Cardiac muscle cell (in vitro differentiated cells and primary cell): ENCODE measurements at places on chromosomes 3 and 15. TPM values are rescaled to one million over a fixed set of nuclear protein-coding genes. Genes with fewer than 3 reads are reported as not detected.

The CAMP gene
- not detected in 2 replicates for total RNA-seq

The TAGLN3 gene
- 1.6 and 4.2 TPM in 2 replicates for total RNA-seq

The NEIL1 gene
- 35.7 and 71.2 TPM in 2 replicates for total RNA-seq

The CFAP100 gene
- total RNA-seq = not detected in 2 replicates

The GABRG3 gene
- not detected in 2 replicates for total RNA-seq

The ATG3 gene
- 38.3 and 43.6 TPM in 2 replicates for total RNA-seq

The GOLGA8O gene
- 1.4 and 6.5 TPM in 2 replicates for total RNA-seq

The ACKR2 gene
- total RNA-seq = 0.15 and 0.35 TPM in 2 replicates

The LRRIQ4 gene
- 0.15 TPM in 1 of 2 replicates, not detected in the other for total RNA-seq

The CCNB2 gene
- total RNA-seq = 11.2 and 86.1 TPM in 2 replicates

The FSIP1 gene
- 0.33 and 0.42 TPM in 2 replicates for total RNA-seq

The CMTM8 gene
- total RNA-seq = 7.7 and 12.5 TPM in 2 replicates

The CCR3 gene
- not detected in 2 replicates for total RNA-seq

The CKMT1A gene
- 1.4 and 5.9 TPM in 2 replicates for total RNA-seq

The KIF7 gene
- 24.4 and 33.8 TPM in 2 replicates for total RNA-seq

The GPR87 gene
- not detected in 2 replicates for total RNA-seq

The RAF1 gene
- 104 and 153 TPM in 2 replicates for total RNA-seq

The PPP1R14D gene
- not detected in 2 replicates for total RNA-seq

The WDR93 gene
- total RNA-seq = 0.06 and 0.70 TPM in 2 replicates

The RASGRF1 gene
- 0.06 TPM in 1 of 2 replicates, not detected in the other for total RNA-seq

The LXN gene
- total RNA-seq = 9.8 and 12.8 TPM in 2 replicates

The SHC4 gene
- total RNA-seq = 1.5 and 3.1 TPM in 2 replicates

The PXK gene
- total RNA-seq = 19.3 and 26.8 TPM in 2 replicates

The UBE2E1 gene
- total RNA-seq = 198 and 202 TPM in 2 replicates

The C3orf20 gene
- 0.21 and 0.92 TPM in 2 replicates for total RNA-seq

The TM4SF4 gene
- total RNA-seq = not detected in 2 replicates

The LMAN1L gene
- not detected in 2 replicates for total RNA-seq

The ESYT3 gene
- total RNA-seq = 0.95 and 6.3 TPM in 2 replicates

The VWA5B2 gene
- total RNA-seq = 0.11 TPM in 1 of 2 replicates, not detected in the other

The APBA2 gene
- total RNA-seq = 25.9 and 33.2 TPM in 2 replicates

The LRTM1 gene
- not detected in 2 replicates for total RNA-seq

The QTRT2 gene
- total RNA-seq = 6.7 and 12.3 TPM in 2 replicates

The TRNT1 gene
- total RNA-seq = 9.8 and 12.2 TPM in 2 replicates

The GUCA1C gene
- total RNA-seq = not detected in 2 replicates

The ST8SIA2 gene
- 4.8 and 5.9 TPM in 2 replicates for total RNA-seq

The SPRED1 gene
- total RNA-seq = 11.2 and 17.3 TPM in 2 replicates

The FRMD4B gene
- 50.6 and 78.7 TPM in 2 replicates for total RNA-seq

The TMEM212 gene
- total RNA-seq = not detected in 2 replicates

The FBXL2 gene
- total RNA-seq = 19.0 and 27.6 TPM in 2 replicates

The FBXO22 gene
- total RNA-seq = 34.7 and 35.7 TPM in 2 replicates
